ENCODE measurements at places on chromosomes 3 and 15. TPM values are rescaled to one million over a fixed set of nuclear protein-coding genes. Genes with fewer than 3 reads are reported as not detected.

GRCh38 chr3:16456784-16457415, 56.6 kb downstream of the RFTN1 start:
- H3K27me3 ChIP-seq: no peaks in the 10 kb centered on the region
- H3K36me3 ChIP-seq: peaks cover 3% of the 10 kb centered on the region
- no peak overlapping the region for H3K4me3 ChIP-seq
- no peak for DNase-seq
- no peak overlapping the region for H3K27ac ChIP-seq

CDV3 gene
- 239 TPM for total RNA-seq

CEMIP gene
- total RNA-seq: 0.15 TPM

CLEC3B gene
- total RNA-seq: not detected

DNA sequence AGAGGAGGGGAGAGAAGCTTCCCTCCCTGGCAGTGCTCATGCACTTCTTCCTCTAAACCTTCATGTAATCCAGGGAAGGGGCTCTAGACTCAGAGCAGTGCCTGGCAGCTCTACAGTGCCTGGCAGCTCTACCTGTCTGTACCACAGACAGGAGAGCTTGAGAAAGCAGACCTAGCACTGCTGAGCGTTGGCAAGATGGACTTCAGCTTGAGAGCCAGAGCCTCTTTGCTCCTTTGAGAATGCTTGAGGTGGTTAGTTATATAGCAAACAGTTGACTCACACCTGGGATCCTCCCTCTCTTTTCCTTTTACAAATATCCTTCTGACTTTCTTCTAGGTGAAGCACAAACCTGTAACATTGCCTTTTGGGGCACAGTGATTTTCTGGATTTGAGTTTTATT, 20.9 kb downstream of the FBXO22 start:
- H3K36me3 ChIP-seq: peaks cover 20% of the 10 kb centered on the region
- H3K4me3 ChIP-seq: no peak overlapping the region
- H3K27ac ChIP-seq: peak overlapping the region; percentile 61
- DNase-seq: no peak

GRCh38 chr15:55110446-55110845, 86.3 kb downstream of the RSL24D1 start:
- H3K27ac ChIP-seq: no peak overlapping the region
- H3K4me3 ChIP-seq: no peak overlapping the region
- no peaks in the 10 kb centered on the region for H3K4me1 ChIP-seq
- no peak for DNase-seq
- H3K36me3 ChIP-seq: no peaks in the 10 kb centered on the region

DNA sequence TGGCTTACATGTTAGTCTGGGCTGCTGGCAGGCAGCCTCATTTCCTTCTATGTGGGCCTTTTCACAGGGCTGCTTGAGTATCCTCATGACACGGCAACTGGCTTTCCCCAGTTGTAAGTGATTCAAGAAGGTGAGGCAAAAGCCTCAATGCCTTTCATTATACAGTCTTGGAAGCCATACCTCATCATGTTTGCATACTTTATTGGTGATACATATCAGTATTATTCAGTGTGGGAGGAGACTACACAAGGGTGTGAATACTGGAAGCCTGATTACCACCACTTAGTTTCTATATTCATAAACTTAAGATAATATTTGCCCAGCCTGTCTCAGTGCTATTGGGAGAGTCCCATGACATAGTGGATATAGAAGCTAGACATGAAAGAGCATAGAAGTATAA, 346.8 kb downstream of the SOX2 start:
- no peak for DNase-seq
- H3K36me3 ChIP-seq: no peaks in the 10 kb centered on the region
- no peaks in the 10 kb centered on the region for H3K27me3 ChIP-seq
- H3K4me1 ChIP-seq: no peaks in the 10 kb centered on the region

GRCh38 chr15:101240358-101240757, 11.5 kb downstream of the CHSY1 start:
- DNase-seq: no peak
- H3K36me3 ChIP-seq: no peaks in the 10 kb centered on the region
- peak overlapping the region; percentile 47 for H3K27ac ChIP-seq
- no peak overlapping the region for H3K4me3 ChIP-seq
- H3K27me3 ChIP-seq: no peaks in the 10 kb centered on the region

DNA sequence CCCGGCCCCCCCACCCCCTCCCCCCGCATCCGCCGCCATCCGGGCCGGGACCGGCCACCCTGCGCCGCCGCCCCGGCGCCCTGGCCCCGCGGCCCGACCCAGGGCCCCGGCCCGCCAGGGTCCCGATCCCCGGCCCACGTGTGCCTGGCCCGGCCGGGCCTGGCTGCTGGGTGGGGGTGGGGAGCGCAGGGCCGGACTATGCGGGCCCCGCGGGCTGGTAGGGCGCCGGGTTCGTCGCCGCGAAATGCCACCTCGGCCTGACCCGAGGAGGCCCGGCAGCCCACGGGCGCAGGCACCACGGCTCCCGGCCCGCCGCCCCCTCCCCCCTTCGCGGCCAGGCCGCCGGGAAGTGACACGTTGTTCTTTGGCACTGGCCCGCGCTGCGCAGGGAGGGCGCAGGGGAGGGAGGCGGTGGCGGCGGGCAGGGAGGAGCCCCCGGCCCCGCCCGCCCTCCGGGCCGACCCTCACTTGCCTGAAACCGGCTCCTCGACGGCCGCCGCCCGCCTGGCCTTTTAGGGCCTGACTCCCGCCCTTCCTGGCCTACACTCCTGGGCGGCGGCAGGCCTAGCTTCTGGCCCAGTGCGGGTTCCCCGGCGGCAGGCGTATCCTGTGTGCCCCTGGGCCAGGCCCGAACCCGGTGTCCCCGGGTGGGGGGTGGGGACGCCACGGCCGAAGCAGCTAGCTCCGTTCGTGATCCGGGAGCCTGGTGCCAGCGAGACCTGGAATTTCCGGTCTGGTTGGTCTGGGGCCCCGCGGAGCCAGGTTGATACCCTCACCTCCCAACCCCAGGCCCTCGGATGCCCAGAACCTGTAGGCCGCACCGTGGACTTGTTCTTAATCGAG, 515 bp downstream of the EIF4G1 start:
- peaks cover 2% of the 10 kb centered on the region for H3K36me3 ChIP-seq
- H3K4me3 ChIP-seq: peak overlapping the region; percentile 87
- no peaks in the 10 kb centered on the region for H3K27me3 ChIP-seq
- peak; percentile 53 for DNase-seq
- peaks cover 36% of the 10 kb centered on the region for H3K4me1 ChIP-seq
- peak overlapping the region; percentile 86 for H3K27ac ChIP-seq

SRGAP3 gene
- 2.2 TPM for total RNA-seq

- no peak overlapping the region for H3K27ac ChIP-seq
- H3K4me3 ChIP-seq: no peak overlapping the region
- no peaks in the 10 kb centered on the region for H3K36me3 ChIP-seq
- H3K27me3 ChIP-seq: no peaks in the 10 kb centered on the region
Measured at GRCh38 chr3:177746337-177746933, 549.2 kb upstream of the TBL1XR1 start.

DNA sequence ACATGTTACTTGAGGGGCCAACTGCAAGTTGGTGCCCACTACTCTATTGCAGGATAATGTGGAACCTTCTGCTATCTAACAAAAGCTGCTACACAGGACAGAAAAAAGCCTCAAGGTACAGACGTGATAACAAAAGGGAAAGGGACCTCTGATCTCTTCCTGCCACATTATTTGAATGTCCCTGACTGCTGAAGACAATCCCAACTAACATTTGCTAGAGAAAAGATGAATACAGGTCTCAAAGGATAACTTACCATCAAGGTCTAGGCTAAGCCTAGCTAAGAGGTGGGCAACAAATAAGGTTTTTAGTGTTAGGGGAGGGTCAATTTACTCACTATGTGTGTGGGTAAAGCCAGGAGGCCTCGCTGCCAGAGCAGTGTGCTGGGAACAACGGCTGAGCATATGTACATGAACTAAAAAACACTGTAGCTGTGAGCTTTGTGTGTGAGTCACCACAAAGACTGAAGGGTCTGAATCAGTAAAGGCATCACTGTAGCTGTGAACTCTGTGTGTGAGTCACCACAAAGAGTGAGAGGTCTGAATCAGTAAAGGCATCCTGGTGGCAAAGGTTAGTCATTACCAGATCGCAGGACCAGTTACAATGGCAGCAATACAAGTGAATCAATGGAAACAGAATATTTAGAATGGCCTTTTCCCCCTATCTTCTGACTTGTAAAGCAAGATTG, 111.7 kb downstream of the LMLN start:
- H3K4me1 ChIP-seq: peaks cover 4% of the 10 kb centered on the region
- no peak overlapping the region for H3K27ac ChIP-seq
- peaks cover 5% of the 10 kb centered on the region for H3K27me3 ChIP-seq

APPL1 gene
- total RNA-seq: 22.3 TPM

DNA sequence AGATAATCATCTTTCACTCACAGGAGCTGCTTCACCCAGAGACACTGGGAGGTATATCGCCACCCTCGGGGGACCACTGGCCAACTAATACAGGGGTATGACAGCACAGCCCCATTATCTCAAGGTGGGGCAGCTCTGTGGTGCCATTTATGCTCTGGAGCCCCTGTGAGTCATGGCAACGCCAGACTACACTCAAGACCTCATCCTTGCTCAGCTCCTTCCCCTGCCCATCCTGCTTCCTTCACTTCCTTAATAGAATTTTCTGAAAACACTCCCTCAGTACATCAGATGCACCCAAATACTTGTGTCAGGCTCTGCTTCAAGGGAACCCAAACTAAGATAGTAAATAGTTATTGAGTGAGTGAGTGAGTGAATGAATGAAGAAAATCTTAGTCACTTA, 45.7 kb downstream of the TRIM42 start:
- no peak overlapping the region for H3K4me3 ChIP-seq
- no peaks in the 10 kb centered on the region for H3K36me3 ChIP-seq
- DNase-seq: no peak
- no peaks in the 10 kb centered on the region for H3K4me1 ChIP-seq
- H3K27me3 ChIP-seq: peaks cover 8% of the 10 kb centered on the region

DNA sequence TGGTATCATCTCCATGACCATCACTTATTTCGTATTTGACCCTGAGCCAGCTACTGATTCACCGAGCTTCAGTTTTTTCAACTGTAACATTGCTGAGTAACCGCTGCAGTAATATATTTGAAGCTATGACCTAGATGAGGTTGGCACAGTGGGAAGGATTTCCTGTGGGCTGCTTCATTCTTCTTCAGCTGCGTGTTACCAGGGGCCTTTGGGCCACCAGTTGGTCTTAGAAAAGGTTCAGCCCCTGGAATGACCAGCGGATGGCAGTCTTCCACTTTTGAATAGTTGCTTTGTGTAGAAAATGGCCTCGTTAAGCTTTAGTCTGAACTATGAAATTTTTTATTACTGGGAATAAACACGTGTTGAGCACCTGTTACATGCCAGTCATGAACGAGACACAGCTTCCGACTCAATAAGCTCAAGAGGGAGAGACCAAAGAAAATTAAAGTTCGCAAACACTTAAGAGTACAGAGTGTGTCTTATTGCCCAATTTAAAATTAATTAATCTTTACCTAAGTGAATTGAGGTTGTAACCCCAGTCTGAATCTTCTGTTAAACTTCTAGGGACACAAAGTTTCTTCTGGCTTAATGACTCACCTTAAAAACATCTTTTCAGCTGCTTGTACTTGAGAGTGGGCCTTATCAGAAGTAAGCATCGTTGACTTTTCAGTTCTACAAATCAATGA, 57.6 kb upstream of the NR2E3 start:
- no peak overlapping the region for H3K27ac ChIP-seq
- peaks cover 2% of the 10 kb centered on the region for H3K36me3 ChIP-seq
- no peak overlapping the region for H3K4me3 ChIP-seq
- H3K4me1 ChIP-seq: no peaks in the 10 kb centered on the region
- DNase-seq: no peak

- H3K4me3 ChIP-seq: no peak overlapping the region
- no peak overlapping the region for H3K27ac ChIP-seq
- H3K36me3 ChIP-seq: peaks cover 2% of the 10 kb centered on the region
- H3K27me3 ChIP-seq: peaks cover 67% of the 10 kb centered on the region
- peaks cover 14% of the 10 kb centered on the region for H3K4me1 ChIP-seq
Measured at GRCh38 chr3:13206799-13207577, 133.8 kb upstream of the IQSEC1 start.

MAN2C1 gene
- total RNA-seq: 344 TPM

DNA sequence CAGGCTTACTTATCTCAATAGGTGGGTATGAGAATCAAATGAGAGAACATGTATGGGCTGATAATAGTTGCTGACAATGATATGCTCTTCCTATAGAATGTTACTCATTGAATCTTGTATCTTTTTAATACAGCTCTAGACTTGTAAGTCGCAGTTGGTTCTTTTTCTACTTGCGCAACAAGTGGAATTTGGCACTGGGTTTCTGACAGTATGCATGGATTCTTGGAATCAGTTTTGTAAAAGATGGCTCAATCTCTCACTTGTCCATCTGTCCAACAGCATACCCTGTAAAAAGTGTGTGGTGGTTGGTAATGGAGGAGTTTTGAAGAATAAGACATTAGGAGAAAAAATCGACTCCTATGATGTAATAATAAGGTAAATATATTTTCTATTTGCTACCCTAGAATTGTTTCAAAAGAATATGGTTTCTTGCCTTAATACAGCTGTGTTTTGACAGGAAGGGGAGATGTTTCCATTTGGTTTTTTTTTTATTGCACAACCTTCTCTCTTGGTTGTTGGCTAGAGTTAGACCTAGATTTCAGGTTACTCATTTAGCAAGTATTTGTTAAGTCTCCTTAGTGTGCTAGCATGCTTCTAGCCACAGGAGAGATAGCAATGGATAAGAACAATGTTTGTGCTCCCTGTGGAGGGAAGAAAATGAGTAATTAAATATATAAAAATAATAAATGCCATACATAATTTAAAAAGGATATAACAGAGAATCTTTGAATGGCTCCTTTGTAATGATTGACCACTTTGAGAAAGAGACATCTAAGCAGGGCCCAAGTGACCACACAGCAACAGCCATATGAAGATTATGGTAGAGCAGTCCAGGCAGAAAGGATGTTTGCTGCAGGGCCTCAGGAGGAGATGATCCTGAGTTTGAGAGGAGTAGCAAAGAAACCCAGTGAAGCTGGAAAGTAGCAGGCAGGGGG, 21.8 kb downstream of the ST3GAL6 start:
- no peaks in the 10 kb centered on the region for H3K36me3 ChIP-seq
- no peak overlapping the region for H3K4me3 ChIP-seq
- no peaks in the 10 kb centered on the region for H3K4me1 ChIP-seq
- no peak for DNase-seq
- no peak overlapping the region for H3K27ac ChIP-seq
- peaks cover 8% of the 10 kb centered on the region for H3K27me3 ChIP-seq

- no peaks in the 10 kb centered on the region for H3K4me1 ChIP-seq
- H3K4me3 ChIP-seq: no peak overlapping the region
- no peak for DNase-seq
- no peaks in the 10 kb centered on the region for H3K27me3 ChIP-seq
Measured at GRCh38 chr3:116190095-116190494, 255.2 kb downstream of the LSAMP start.

DNA sequence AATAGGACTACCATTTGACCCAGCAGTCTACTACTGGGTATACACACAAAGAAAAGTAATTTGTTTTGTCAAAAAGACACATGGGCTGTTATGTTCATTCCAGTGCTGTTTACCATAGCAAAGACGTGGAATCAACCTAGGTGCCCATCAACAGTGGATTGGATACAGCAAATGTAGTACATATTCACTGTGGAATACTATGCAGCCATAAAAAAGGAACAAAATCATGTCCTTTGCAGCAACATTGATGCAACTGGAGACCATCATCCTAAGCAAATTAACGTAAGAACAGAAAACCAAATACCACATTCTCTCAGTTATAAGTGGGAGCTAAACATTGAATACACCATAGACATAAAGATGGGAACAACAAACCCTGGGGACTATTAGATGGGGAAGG, 25.8 kb downstream of the BBX start:
- H3K27ac ChIP-seq: no peak overlapping the region
- no peak for DNase-seq
- no peaks in the 10 kb centered on the region for H3K36me3 ChIP-seq
- no peak overlapping the region for H3K4me3 ChIP-seq
- H3K4me1 ChIP-seq: peaks cover 29% of the 10 kb centered on the region
- no peaks in the 10 kb centered on the region for H3K27me3 ChIP-seq

All from T-helper 17 cell (primary cell).